ENCODE measurements at places on chromosomes 12 and 14.

GRCh38 chr14:99672506-99673304 lies 11.4 kb upstream of the CYP46A1 start:
- no peaks in the 10 kb centered on the region for H3K27me3 ChIP-seq
- no peak overlapping the region for H3K4me3 ChIP-seq
- H3K4me1 ChIP-seq, result peaks cover 24% of the 10 kb centered on the region
- no peak overlapping the region for H3K27ac ChIP-seq

DNA sequence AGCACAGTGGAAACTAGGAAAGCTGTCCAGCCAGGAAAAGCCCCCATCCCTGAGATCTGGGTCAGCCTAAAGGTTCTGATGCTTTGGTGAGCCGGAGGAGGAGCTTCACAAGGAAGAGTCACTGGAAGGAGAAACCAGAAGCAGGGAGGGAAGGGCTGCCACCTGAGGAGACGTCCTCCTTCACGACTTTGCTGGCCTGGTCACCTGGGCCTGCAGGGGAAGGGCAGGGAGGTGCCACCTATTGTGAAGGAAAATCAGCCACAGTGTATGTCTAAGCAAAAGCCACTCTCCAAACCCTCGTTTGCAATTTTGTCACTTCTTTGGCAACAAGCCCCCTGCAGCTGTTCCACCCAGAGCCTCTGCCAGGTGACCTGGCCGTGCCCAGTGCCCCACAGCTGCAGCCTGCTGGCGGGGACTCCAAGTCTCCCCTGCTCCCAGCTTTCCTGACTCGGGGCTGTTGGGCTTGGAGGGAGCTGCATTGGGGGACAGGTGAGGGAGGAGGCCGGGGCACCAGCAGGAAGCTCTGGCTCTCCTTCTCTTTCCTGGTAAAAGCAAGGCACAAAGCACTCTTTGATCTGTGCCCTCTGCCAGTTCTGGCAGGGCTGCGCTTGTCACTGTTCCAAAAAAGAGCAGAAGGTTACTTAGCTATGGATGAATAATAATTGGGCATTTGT lies 120.9 kb upstream of the BCL2L14 start:
- peaks cover 2% of the 10 kb centered on the region for H3K4me1 ChIP-seq
- no peak overlapping the region for H3K4me3 ChIP-seq
- no peak overlapping the region for H3K27ac ChIP-seq
- H3K36me3 ChIP-seq, result no peaks in the 10 kb centered on the region

DNA sequence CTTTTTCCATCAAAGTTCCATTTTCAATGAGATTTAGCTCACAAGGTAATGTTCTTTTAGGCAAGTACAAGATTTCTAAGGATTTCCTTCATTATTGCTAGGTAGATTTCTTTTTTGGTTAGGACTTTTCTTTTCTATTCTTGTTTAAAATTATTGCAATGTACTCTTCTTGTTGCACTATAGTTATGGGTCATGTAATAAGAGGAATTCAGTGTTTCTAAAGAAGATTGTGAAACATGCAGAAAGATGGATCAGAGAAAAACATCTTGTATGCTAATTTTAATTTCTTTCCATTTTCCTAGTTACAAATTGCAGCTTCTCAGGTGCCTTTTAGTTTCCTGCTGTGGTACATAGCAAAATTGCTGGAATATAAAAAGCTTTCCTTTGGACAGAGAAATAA lies 56.1 kb downstream of the BTG1 start:
- peak overlapping the region; percentile 48 for H3K27ac ChIP-seq
- H3K4me3 ChIP-seq, result no peak overlapping the region

GRCh38 chr14:69828354-69828753 lies 31.3 kb upstream of the SLC10A1 start:
- no peaks in the 10 kb centered on the region for H3K4me1 ChIP-seq
- H3K27ac ChIP-seq, result no peak overlapping the region
- DNase-seq, result no peak
- H3K36me3 ChIP-seq, result no peaks in the 10 kb centered on the region
- peaks cover 6% of the 10 kb centered on the region for H3K27me3 ChIP-seq

DNA sequence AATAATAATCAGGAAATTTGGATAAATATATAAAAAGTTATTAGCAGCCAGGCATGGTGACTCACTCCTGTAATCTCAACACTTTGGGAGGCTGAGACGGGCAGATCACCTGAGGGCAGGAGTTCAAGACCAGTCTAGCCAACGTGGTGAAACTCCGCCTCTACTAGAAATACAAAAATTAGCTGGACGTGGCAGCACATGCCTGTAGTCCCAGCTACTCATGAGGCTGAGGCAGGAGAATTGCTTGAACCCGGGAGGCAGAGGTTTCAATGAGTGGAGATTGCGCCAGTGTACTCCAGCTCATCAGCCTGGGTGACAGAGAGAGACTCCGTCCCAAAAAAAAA lies 64.5 kb downstream of the SYT1 start:
- H3K4me1 ChIP-seq, result no peaks in the 10 kb centered on the region
- H3K27ac ChIP-seq, result no peak overlapping the region
- no peak overlapping the region for H3K4me3 ChIP-seq
- peaks cover 20% of the 10 kb centered on the region for H3K27me3 ChIP-seq

DNA sequence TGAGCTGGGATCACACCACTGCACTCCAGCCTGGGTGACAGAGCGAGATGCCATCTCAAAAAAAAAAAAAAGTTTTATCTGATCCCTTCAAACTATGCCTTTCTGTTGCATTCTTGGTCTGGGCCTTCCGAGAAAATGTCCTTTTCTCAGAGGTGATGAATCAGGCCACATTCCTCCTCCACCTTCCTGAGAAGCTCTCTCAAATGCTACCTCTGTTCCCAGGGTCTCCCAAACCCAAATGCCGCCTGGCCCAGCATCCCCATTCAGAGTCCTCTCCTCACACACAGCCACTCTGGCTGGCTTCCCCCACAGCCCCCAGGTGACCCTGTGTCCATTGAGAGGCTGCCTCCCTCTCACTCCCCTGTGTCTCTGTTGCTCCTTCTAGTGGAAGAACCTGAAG lies 19.7 kb upstream of the TMED10 start:
- no peak for DNase-seq
- H3K4me1 ChIP-seq, result peaks cover 7% of the 10 kb centered on the region
- H3K4me3 ChIP-seq, result no peak overlapping the region
- H3K27me3 ChIP-seq, result no peaks in the 10 kb centered on the region
- no peak overlapping the region for H3K27ac ChIP-seq

- no peaks in the 10 kb centered on the region for H3K27me3 ChIP-seq
- peak overlapping the region; percentile 92 for H3K27ac ChIP-seq
- no peak overlapping the region for H3K4me3 ChIP-seq
- no peaks in the 10 kb centered on the region for H3K36me3 ChIP-seq
- no peak for DNase-seq
Measured at GRCh38 chr12:47829584-47829983, 9.9 kb upstream of the HDAC7 start.

GRCh38 chr12:6426882-6427671 lies 17.7 kb upstream of the CD27 start:
- no peak overlapping the region for H3K4me3 ChIP-seq
- no peaks in the 10 kb centered on the region for H3K36me3 ChIP-seq
- no peak overlapping the region for H3K27ac ChIP-seq
- H3K27me3 ChIP-seq, result no peaks in the 10 kb centered on the region
- peaks cover 25% of the 10 kb centered on the region for H3K4me1 ChIP-seq

GRCh38 chr14:53695692-53696214 lies 260.9 kb downstream of the BMP4 start:
- peaks cover 18% of the 10 kb centered on the region for H3K27me3 ChIP-seq
- no peak for DNase-seq
- H3K27ac ChIP-seq, result no peak overlapping the region
- H3K4me3 ChIP-seq, result no peak overlapping the region
- H3K4me1 ChIP-seq, result peaks cover 14% of the 10 kb centered on the region
- peaks cover 2% of the 10 kb centered on the region for H3K36me3 ChIP-seq

DNA sequence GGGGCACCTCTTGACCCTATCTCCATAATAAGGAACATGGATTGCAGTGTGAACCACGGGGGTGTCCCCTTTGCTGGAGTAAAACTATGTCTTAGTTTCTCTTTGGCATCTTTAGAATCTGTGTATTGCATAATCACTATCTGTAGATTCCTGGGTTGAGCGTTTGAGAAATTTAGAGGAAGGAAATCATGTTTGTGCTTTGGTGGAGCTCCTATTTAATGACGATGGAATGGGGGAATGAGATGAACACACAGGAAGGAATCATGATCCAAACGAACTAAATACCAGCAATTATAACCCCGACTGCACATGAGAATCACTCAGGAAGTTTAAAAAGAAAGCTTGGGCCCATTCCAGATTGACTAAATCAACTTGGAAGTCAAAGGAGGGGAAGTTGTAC lies 1.3 kb upstream of the MYG1 start:
- peaks cover 18% of the 10 kb centered on the region for H3K36me3 ChIP-seq
- DNase-seq, result no peak
- H3K27me3 ChIP-seq, result no peaks in the 10 kb centered on the region
- H3K4me3 ChIP-seq, result peak overlapping the region; percentile 57
- H3K4me1 ChIP-seq, result peaks cover 76% of the 10 kb centered on the region

- H3K4me3 ChIP-seq, result no peak overlapping the region
- DNase-seq, result no peak
Measured at GRCh38 chr12:51357374-51358047, 11.0 kb upstream of the CELA1 start.

- H3K27ac ChIP-seq, result peak overlapping the region; percentile 95
- DNase-seq, result no peak
- peaks cover 36% of the 10 kb centered on the region for H3K4me1 ChIP-seq
- H3K36me3 ChIP-seq, result peaks cover 8% of the 10 kb centered on the region
- peak overlapping the region; percentile 83 for H3K4me3 ChIP-seq
Measured at GRCh38 chr14:21436567-21437062, 19.3 kb downstream of the CHD8 start.

GRCh38 chr12:59182191-59182590 lies 261.9 kb upstream of the LRIG3 start:
- peaks cover 14% of the 10 kb centered on the region for H3K4me1 ChIP-seq
- peaks cover 8% of the 10 kb centered on the region for H3K27me3 ChIP-seq
- no peak overlapping the region for H3K4me3 ChIP-seq
- DNase-seq, result no peak

GRCh38 chr12:108289350-108290161 lies 49.6 kb downstream of the CMKLR1 start:
- H3K4me1 ChIP-seq, result no peaks in the 10 kb centered on the region
- peaks cover 35% of the 10 kb centered on the region for H3K36me3 ChIP-seq
- no peak for DNase-seq
- peaks cover 4% of the 10 kb centered on the region for H3K27me3 ChIP-seq

Measured in osteocyte (in vitro differentiated cells).